ENCODE measurements at places on chromosomes 12 and 14. TPM values are rescaled to one million over a fixed set of nuclear protein-coding genes. Genes with fewer than 3 reads are reported as not detected.
A peak's percentile ranks its signal among the peaks of the same experiment; 100 is the strongest.

RAD9B gene
- total RNA-seq: 0.18 TPM

SLC6A13 gene
- total RNA-seq: 0.28 TPM

DBX2 gene
- total RNA-seq: not detected

ZDHHC22 gene
- total RNA-seq: not detected

RPGRIP1 gene
- total RNA-seq: not detected

ZFP36L1 gene
- 6.5 TPM for total RNA-seq

GPR162 gene
- 1.7 TPM for total RNA-seq

DPPA3 gene
- not detected for total RNA-seq

DNA sequence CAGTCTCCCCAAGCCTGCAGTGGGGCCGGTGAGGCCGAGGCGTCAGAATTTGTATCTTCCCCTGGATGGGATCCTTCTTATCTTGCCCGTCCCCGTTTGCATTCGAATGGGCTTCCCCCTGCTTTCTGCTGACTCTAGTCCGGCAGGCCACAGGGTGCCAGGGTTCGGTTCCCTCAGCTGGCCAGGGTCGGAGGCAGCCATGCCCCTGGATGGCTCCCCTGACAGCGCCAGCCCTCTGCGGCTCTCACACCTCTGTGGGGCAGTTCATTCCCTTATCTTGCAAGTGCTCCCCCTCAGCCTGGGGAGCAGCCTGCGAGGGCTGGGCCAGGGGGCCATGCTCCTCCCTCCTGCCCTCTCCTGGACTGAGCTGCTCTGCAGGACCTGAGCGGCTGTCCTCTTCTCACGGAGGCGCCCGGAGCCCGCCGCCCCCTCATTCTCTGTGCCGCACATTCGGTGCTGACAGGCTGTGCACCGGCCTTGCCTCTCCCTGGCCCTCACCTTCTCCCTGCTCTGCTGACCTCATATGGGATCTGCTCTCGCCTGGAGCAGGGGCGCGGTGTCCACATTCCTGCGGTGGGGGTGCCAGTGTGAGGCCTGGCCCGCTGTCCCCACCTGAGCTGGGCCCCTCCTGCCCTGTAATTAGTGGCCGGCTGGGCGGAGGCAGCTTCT, 32.8 kb downstream of the KIF26A start:
- no peak for DNase-seq

DNA sequence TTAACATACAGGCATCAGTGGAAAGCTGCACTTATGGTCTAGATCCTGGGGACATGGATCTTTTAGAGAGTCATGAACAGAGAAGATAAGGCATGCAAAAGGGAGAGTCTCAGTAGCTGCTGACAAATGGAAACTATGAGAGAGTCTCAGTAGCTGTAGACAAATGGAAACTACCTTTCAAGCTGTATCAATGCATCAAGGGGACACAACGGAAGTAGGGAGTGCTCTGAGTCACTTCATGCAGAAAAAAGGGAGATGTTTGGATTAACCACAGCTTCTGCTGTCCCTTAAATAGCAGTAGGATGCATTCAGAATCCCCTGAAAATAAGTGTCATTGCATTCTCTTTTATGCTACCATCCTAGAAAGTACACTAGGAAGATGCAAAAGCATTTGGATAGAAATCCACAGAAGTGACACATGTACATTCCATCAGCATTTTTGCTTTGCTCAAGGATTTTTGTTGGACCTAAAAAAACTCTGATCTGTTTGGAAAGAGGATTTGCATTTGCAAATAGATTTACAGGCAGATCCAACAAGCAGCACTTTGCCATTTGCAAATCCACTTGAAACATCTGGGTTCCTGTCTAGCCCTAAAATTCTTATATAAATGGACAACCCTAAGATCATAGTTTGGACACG, 227.5 kb upstream of the LMO3 start:
- DNase-seq: no peak

DNA sequence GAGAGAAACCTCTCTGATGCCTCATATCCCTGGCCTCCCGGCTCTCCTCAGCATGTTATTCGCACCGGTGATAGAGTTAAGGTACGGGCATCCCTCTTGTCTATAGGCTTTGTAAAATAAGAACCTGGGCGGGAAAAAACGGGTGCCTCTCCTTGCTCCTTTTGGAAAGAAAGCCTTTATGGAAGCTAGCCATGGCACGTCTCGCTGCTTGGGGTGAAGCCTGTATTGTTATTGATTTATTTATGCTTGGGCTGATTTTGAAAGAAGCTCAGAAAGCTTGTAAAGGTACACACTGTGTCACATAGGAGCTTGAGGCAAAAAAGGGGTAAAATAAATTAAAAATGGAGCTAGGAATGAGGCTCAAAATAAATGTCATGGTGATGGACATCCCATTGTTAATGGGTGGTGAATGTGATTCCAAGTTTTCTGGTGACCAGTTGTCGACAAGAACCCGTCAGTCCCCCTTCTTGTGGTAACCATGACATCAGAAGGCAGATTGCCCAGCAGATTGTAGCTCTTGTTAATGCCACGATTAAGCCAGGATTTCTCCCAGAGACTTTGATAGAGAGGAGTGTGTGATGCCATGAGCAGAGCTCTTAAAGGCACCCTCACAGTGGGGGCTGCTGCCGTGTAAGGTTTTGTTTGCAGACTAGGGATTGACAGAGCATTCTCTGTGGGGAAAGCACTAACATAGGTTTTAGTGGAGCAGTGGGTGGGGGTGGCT, 50.4 kb upstream of the ASPG start:
- no peak for DNase-seq

DNA sequence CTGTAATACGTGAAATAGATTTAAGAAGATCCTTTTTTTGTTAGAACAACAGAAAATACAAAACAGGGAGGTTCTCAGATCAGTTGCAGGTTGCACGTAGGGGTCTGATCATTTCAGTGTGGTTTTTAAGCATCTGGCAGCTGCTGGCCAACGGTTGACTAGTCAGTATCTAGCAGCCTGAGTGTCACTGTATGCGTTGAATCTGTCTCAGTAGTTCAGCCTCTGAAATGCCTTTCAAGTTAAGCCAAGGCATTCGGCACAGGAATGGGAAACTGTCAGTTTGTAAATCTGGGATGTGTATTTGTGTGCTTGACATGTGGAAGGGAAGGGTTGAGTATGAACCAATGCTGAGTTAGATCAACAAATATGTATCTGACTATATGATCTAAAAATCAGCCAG, 165.9 kb downstream of the CACNA1C start:
- no peak for DNase-seq

- DNase-seq: no peak
Measured at GRCh38 chr14:69674546-69675244, 63.3 kb downstream of the SUSD6 start.

- no peak for DNase-seq
Measured at GRCh38 chr12:107912421-107913004, 138.0 kb downstream of the ASCL4 start.

DNA sequence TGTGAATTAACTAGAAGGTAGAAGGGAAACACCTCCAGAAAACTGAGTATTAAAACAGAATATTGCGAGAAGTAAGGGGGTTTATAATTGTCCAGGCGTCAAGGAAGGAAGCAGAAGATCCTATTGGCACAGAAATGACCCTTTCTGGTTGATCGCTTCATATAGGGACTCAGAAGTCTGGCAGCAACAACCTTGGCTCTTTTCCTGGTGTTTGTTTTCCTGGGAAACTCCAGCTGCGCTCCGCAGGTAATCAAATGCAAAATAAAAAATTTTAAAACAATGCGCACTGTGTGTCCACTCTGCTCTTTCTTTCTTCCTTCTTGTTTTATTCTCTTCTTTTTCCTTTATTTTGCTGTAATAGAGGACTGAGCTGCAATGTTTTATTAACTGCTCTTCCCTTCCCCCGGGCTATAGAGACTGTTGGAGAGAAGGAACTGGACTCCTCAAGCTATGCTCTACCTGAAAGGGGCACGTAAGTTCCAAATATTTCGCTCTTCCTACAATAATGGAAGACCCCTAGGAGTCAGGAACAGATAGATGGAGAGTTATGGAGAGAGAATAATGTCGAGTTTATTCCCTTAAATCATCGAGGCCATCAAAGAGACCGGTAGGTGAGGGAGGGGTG, 737 bp downstream of the SPX start:
- DNase-seq: no peak

- DNase-seq: no peak
Measured at GRCh38 chr14:104393199-104393897, 186.2 kb upstream of the C14orf180 start.

- DNase-seq: no peak
Measured at GRCh38 chr14:97021001-97021400, 223.8 kb downstream of the VRK1 start.

DNA sequence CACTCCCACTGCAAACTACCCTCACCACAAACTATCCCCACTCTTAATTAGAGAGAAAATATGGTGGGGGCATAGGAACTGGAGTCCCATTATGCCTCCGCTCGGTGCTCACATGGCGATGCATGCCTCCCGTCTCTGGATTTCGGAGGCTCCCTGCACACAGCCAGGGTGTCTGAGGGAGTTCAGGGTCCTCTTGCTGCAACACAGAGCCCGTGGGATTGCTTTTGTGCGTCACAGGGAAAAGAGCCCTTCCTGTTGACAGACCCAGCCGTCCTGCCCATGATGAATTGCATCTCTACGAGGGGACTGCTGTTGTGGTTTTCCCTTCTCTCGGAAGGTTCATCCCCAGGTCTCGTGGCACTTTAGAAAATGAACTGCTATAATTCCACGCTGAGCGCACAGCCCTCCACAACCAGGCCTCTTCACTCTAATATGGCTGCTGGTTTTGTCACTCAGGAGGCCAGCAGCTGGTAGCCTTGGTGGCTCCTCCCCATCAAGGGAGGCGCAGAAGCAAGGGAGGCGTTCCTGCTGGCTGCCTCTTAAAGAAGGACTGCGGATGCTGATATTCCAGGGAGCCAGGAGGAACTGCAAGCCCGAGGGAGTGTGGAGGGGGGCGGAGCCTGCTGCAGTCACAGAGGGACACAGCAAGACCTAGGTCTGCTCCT, 158.0 kb downstream of the KCNA5 start:
- DNase-seq: peak; percentile 54

GRCh38 chr14:20683125-20683890, 1.1 kb upstream of the RNASE4 start:
- peak; percentile 94 for DNase-seq

DNA sequence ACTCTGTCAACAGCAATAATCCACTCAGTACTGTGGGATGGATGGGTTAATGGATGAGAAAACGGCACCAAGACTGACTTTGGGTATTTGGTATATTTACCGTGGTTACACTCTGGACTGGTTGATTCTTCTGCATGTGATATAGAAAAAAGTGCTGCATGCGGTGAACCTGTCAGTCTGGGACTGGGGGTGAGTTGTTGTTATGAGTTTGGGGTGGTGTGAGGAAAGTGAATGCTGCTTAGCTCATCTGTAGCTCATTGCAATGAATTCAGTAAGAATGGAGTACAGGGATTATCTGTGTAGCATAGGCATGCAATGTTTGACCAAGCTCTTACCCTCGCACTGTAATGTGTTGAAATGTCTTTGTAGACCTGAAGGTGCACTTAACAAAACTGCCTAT, 6.0 kb downstream of the KCNA1 start:
- DNase-seq: no peak

DNA sequence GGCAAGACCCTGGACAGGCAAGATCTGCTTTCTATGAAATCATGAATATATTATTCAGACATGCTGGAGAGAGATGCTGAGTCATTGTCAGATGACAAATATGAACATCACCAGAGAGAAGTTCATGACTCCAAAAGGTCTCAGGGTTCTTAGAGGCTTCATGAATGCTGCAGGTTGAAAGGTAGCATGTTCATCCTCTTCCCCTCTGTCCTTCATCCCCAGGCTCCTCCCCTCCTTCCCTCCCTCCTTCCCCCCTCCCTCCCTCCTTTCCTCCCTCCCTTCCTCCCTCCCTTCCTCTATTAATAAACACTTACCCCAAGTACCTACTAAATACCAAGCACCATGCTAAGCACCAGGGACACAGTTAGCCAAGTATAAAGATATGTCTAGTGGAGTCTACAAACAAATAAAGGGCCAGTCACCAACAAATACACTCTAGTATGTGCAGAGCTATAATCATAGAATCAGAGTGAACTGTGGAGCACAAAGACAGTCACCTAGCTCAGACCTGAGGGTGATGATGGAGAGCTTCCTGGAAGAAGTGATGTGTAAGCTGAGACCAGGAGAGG, 46.2 kb downstream of the RPH3A start:
- peak; percentile 29 for DNase-seq

DNA sequence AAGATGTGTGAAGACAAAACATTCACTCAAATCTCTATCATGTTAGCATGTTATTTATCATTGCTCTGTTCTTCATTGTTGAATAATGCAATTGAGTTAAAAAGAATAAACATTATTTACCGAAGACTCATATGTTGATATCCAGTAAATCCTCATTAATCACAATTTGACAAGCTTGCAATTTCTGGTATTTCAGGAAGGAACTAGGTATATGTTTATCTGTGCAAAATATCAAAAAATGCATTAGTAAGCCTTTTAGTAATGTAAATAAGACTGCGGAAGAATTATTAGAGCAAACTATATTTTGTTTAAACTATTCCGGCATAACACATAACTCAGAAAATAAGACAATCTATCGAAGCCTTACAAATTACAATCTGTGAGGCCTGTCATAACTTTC, 222.7 kb upstream of the NOVA1 start:
- DNase-seq: no peak

- DNase-seq: no peak
Measured at GRCh38 chr12:113305281-113305856, 29.5 kb downstream of the SLC8B1 start.

- DNase-seq: no peak
Measured at GRCh38 chr12:114809097-114809496, 125.1 kb upstream of the TBX3 start.

DNA sequence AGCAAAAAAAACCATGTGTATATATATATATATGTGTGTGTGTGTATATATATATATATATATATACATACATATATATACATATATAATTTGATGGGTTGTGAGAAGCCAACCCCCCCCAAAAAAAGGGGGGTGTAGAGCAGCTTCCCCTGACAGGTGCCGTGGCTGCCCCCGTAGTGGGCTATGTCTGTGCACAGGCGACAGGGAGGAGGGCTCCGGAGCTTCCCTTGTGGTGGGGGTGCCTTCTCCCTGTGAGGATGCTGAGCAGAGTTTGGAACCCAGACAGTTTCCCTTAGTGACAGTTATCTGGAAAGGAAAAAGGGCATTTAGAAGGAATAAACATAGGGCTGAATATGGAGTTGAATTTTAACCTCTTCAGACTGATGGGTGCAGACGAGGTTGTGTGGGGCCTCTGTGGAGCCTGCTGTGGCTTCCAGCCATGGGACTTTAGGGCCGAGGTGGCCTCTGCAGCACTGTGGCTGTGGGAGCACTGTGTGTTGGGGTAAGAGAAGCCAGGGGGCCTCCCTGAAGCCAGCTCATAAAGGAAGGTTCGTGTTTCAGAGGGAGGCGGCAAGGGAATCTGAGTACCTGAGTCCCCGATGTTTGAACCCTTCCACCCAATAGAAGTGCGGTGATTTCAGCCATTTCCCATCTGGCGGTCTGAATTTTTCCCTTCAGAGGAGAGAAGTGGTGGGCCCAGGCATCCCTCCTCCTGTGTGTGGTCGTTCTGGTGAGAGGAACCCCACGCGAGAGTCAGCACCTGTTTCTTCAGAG, 19.8 kb downstream of the XRCC3 start:
- no peak for DNase-seq
